Activated CD4-positive, alpha-beta memory T cell treated with anti-CD3 and anti-CD28 coated beads for 36 hours (primary cell): ENCODE measurements at places on chromosomes 5 and 9.

GRCh38 chr5:52892242-52892878 is 96.8 kb upstream of the ITGA2 start:
- no peak for DNase-seq

DNA sequence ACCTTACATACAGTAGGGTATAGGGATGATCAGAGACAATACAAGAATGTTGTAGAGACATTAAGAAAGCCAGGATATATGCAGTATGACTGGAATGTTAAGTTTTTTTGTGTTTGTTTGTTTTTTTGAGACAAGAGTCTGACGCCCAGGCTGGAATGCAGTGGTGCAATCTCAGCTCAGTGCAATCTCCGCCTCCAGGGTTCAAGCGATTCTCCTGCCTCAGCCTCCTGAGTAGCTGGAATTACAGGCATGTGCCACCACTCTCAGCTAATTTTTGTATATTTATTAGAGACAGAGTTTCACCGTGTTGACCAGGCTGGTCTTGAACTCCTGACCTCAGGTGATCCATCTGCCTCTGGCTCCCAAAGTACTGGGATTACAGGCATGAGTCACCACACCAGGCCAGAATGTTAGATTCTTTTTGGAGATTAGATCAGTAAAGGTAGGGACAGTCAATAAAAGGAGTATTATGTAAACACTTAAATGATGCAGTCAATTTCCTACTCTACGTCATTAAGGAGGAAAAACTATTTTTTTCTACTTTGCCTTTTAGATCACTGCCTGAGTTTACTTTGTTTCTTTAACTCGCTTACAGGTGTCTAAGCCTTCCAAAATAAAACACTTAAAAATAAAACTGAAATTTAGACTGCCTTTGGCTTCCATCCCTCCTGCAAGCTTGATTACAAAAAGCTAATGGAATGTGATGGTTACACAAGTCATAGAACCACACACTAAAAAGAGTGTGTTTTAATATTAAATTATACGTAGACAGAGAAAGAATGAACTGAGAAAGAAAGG is 6.8 kb upstream of the HNRNPA0 start:
- no peak for DNase-seq

GRCh38 chr9:121972501-121972981 is 120.6 kb downstream of the TTLL11 start:
- DNase-seq, result no peak

- DNase-seq, result no peak
Observed at GRCh38 chr5:15956622-15957021, 223.0 kb downstream of the MARCHF11 start.

DNA sequence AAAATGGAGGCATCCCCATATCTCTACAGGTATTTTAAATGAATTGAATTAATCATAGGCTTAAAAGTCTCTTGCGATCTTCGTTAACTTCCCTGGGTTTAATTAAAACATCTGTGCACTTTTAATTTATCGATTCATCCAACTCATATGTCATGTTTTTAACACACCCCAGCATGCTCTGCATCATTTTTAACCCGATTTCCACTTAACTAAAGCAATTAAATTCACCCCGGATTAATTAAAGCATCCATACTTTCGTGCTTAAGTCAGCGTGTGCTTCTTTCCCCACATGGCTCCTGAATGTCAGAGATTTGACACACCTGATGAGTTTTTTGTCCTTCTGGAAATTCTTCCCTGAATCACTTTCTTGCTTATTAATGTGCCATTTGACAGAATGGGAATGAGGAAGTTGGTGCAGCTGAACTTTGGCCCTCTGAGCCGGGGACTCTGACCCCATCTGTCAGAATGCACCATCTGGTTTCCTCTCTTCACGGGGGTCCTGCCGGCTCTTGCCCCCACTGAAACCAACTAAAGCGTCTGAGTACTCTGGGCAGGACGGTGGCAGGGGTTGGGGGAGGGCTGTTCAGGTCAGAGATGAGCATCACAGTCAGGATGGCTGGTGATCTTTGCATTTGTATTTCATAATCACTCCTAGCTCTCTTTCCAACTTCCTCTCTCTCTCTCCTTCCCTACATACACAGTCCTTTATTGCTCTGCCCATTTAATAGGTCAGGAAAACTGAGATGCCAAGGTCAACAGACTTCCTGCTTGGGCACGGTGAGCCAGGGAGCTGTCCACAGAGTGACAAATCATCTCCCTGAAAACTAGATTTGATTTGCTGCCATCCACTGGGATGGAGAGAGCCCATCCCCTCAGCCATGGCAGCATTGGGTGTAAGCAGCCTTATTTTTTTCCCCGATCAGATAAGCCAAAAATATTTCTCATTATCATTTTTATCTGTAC is 180.3 kb upstream of the WWC1 start:
- no peak for DNase-seq

GRCh38 chr9:104463864-104464263 is 40.2 kb upstream of the OR13F1 start:
- no peak for DNase-seq

- DNase-seq, result no peak
Observed at GRCh38 chr9:98328770-98329169, 73.3 kb upstream of the TBC1D2 start.

DNA sequence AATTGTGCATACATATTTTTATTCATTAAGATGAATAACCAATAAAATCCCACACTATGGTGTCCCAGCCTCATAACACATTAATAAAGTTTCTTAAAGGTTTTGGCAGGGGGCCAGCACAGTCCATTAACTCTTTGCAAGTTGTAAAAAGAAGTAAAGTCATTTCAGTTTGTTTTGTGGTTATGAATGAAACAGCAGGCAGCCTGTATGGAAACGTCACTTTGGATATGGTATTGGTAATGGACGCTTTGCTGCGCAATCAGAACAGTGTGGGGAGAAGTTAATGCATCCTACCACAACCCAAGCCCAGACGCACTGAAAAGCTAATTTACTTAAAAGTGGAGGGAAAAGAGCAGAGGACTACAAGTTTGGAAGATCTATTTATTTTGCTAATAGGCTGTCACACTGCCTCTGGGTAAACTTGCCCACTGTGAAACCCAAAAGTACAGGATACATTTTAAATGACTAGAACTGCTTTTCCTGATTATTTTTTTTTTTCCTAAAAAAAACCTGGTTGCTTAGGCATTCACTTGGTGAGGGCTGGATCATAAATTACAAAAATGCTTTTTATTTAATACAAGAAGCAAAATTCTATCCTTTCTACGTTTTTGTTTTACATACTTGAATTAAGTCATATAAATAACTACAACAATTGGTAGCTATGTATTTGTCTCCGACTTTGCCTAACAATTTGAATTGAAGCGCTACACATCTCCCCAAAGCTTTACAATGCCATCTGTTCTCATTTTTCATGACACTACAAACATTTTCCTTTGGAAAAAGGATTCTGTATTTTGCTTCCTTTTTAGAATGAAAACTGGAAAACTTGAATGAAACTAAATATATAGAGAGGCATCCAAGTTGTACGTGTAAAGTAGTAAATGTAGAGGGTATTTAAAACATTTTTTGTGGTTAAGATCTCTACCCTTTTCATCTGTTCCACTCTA is 104.3 kb downstream of the NFIB start:
- DNase-seq, result no peak

DNA sequence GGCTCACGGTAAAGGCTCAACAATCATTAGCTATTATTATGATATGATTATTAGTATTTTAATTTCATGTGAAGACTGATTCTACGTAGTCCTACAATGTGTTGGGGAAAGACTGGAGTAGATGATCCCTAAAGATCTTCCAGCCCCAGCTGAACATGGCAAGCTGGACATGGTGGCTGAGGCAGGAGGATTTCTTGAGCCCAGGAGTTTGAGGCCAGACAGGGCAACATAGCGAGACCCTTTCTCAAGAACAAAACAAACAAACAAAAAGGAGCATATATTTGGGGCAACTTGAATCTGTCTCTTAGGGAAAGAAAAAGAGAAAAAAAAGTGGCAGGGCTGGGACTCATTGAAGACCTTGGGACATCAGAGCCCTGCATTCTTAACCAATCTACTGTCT is 16.2 kb upstream of the FAT2 start:
- no peak for DNase-seq

DNA sequence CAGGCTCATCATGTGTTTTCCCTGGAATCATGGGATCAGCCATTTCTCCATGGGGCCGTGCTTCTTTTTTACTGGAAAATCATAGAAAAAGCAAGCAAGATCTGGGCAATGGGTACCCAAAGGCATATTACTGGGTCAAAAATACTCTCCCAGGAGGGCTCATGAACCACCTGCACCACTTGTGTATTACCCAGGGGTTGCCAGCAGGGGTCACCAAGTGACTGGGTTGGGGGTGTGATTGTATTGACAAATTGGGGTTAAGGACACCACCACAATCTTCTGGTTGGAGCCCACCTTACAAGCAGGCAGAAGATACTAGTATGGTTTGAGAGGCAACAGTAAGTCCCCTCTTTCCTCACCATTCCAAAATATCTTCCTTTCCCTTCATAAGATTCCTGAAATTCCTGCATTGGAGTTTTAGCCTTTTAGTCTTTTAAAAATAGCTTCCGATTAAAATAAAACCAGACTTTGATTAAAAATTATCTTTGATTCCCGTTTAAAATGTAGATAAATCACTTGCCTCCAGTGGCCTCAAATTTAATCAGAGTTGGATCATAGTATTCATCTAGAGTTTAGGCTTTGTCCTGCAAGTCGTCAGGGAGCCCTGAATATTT is 603.3 kb downstream of the KIF4B start:
- peak; percentile 62 for DNase-seq
